ENCODE measurements at places on chromosomes 3 and 15.

- peak; percentile 48 for DNase-seq
These were observed 57.1 kb downstream of the FEM1B start for GRCh38 chr15:68334661-68335124.

GRCh38 chr15:73884159-73884558 is 10.8 kb downstream of the TBC1D21 start:
- no peak for DNase-seq

GRCh38 chr3:45906681-45907407 is 20.5 kb downstream of the CCR9 start:
- DNase-seq: peak; percentile 64

DNA sequence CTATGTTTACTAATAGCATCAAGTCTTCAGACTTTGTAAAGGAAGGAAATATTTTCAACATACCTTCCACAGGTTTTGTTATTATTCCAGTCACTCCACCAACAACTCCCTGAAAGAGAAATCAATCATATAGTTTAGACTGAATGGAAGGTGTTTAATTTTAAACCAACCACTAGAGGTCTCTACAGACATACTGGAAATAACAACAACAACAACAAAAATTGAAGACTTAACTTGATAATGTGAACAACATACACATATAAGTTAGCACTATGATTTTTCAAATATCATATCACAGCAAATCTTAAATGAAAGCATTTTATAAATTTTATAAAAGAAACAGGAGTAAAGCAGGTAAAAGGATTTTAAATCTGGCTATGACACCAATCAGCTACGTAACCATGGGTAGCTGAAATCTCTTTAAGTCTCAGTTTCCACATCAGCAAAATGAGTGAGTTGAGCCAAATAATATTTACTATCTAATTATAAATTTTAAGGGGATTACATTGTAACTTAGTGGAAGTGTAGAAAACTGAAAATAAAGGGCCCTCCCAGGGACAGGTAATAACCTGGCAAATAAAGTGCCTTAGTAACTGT is 188.2 kb downstream of the VPS13C start:
- DNase-seq: no peak

DNA sequence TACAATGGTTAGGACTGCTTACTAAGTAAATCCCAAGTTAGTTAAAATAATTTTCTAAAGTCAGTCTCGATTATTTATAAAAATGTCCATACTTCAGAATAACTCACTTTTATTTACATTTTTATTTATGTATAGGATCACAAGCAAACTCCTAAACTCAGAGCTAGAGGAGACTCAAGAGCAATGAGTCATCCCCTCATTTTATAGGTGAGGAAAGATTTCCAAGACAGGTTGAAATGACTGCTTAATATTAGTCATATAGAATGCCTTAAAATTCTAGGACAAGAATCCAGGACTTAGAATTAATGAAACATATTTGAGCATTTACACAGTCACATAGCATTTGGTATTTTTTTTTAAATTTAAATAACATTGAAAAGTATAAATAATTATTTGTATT is 983.8 kb downstream of the SI start:
- DNase-seq: no peak

DNA sequence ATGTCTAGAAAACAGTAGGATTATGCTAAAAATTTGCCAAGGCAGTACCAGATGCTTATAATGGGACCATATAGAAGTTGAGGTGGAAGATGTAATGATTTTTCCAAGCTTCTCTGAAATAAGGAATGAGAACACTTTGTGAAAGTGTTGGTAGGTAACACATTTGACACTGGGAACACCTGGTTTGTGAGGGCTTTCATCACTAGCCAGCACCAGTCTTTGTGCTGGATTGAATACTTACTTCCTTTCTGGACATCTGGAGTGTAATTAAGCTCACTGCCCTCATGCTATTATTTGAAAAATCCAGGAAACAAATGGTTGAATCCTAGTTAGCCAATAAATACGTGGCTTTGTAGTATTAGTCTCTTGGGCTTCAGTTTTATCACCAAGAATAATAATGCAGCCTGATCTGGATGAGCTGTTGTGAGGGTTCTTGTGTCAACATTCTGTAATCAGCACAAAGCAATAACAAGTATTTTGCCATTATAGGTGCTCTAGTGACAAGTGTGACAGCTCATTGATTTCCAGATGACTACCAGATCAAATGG is 12.9 kb downstream of the CCDC80 start:
- no peak for DNase-seq

DNA sequence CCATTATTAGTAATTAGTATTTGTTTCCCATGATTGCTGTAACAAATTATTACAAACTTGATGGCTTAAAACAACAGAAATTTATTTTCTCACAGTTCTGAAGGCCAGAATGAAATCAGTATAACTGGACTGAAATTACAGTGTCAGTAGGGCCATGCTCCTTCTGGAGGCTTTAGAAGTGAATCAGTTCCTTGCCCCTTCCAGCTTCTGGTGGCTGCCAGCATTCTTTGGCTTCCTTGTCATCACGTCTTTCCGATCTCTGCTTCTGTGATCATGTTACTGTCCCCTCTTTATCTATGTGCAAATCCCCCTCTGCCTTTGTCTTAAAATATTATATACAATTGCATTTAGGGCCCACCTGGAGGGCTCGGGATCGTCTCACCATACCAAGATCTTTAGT is 92.0 kb downstream of the FOXB1 start:
- DNase-seq: peak; percentile 71

GRCh38 chr3:12135029-12135657 is 23.6 kb downstream of the TIMP4 start:
- peak; percentile 74 for DNase-seq

- DNase-seq: peak; percentile 70
These were observed 44.8 kb upstream of the HES1 start for GRCh38 chr3:194091141-194091540.

GRCh38 chr3:58011580-58011979 is 3.4 kb downstream of the FLNB start:
- DNase-seq: no peak

- no peak for DNase-seq
These were observed 117.4 kb upstream of the LINGO1 start for GRCh38 chr15:77749998-77750540.

- no peak for DNase-seq
These were observed 13.2 kb downstream of the PCOLCE2 start for GRCh38 chr3:142875583-142876207.

DNA sequence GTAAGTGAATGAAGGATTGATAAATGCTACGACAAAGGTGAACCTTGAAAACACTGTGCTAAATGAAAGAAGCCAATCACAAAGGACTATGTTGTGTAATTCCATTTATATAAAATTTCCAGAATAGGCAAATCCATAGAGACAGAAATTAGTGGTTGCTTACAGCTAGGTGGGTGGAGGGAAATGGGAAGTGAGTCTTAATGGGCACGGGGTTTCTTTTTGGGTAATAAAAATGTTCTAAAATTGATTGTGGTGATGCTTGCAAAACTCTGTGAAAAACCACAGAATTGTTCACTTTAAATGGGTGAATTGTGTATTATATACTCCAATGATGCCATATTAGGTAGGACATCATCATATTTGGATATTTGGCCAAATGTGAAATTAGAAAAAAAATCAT is 20.9 kb upstream of the TEX9 start:
- no peak for DNase-seq

DNA sequence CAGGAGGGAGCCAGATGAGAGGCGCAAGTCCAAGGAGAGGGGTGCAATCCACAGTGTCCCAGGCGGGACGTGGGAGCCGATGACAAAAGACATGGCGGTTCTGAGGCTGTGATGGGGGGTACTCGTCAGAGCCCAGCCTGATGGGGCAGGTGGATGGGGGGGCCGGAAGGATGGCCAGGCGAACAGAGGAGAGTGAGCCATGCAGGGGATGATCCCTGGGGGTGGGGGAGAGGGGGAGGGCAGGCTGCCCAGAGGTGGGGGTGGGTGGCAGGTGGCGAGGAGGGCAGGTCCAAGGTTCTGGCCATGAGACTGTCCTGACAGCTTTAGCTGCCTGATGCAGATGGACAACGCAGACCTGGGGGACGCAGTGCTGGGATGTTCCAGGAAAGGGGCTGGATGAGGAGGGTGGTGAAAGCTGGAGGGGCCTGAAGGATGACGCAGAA is 8.9 kb upstream of the CSPG4 start:
- DNase-seq: no peak

DNA sequence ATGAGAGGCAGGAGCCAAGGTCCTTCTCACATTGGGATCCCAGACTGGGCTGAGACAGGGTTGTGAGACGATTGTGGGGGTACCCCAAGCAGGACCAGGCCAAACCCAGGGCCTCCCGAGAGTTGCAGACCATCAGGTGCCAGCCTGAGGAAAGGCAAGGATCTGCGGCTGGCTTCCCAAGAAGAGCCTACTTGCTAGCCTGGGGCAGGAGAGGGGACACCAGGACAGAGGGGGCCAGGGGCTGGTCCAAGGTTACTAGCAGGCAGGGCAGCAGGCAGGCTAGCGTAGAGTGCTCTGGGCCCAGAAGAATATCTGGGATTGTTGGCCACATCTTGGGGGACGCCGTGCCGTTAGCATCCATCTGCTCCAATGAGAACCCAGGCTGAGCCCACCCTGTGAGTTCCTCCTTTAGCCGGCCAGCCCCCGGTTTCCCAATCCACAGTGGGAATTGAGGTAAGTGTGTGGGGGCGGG is 546 bp downstream of the CISH start:
- DNase-seq: no peak

DNA sequence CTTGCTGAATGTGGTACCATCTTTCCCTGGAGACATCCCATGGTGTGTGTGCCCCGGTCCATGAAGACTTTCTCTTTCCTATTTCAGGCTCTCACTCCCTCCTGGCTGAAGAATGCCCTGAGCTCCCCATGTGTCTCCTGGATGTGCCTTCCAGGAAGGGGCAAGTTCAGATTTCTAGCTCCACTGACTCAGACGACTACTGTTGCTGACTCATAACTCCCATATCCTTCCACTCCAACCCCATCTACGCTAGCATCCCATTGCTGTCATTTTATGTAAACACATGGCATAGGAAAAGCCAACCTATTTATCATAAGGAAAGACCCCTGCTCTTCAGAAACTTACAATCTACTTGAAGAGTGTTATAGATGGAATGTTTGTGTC is 95.0 kb downstream of the ADCY5 start:
- DNase-seq: peak; percentile 50

DNA sequence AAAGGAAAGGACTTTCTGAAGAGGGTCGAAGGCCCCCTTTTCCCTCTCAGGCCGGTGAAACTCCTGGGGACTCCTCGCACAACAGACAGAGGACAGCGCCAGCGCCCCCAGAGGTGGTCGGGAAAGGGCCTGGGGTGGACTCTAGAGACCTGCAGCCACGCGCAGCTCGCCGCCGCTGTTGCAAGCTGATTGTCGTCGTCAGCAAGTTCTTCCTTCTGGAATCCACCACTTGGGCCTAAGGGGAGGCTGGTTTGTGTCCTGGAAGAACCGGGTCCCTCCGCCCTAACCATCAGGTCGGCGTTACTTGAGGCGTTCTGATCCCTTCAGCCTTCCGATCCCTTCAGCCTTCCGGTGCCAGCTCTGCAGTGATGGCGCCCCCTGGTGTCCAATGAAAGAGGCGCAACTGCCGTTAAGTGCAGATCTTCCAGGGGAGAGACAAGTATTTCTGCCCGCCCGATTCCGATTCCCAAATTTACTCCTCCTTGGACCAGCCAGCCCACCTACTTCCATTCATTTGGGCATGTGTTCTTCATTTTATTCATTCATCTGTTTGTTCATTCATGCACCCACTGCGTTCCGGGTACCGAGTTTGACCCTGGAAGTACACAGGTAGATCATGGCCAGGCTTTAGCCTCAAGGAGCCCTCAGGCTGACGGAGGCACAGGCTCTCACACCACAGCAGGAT is 77.2 kb upstream of the SLC6A11 start:
- peak; percentile 65 for DNase-seq

- DNase-seq: peak; percentile 20
These were observed 112.1 kb downstream of the TNIK start for GRCh38 chr3:171348121-171348520.

DNA sequence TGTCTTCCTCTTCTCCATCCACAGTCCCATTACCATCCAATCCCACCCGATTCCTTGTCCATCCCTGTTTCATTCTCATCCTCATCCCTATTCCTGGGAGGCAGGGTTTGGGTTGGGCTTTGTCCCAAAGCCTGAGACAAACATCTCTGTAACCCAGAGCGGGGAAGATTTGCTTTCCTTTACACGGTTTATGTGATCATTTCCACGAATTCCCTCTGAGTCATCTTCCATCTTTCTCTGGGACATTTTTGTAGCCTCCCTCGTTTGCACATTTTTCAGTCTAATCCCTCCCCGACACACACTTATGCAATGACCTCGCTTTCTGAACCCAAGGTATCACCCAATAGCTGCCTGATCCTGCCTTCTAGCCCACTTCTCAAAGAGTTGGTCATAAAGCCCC is 22.8 kb downstream of the DUOX2 start:
- peak; percentile 12 for DNase-seq

DNA sequence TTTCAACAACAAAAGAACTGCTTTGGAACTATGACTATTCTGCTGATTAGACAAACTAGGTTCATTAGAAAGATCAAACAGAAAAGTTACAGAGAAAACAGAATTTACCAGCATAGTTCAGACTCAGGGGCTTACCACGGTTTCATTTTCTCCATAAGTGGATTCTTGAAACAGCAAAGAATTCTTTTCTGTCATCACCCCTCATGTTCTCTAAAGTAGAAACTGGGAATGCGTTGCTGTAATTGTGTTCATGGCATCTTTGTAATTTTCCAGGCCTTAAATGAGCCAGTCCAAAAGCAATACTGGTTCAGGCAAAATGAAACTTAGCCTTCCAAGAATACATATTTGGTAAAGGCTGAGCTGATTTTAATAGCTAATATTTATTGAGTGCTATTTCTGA is 287.8 kb downstream of the CHL1 start:
- no peak for DNase-seq

DNA sequence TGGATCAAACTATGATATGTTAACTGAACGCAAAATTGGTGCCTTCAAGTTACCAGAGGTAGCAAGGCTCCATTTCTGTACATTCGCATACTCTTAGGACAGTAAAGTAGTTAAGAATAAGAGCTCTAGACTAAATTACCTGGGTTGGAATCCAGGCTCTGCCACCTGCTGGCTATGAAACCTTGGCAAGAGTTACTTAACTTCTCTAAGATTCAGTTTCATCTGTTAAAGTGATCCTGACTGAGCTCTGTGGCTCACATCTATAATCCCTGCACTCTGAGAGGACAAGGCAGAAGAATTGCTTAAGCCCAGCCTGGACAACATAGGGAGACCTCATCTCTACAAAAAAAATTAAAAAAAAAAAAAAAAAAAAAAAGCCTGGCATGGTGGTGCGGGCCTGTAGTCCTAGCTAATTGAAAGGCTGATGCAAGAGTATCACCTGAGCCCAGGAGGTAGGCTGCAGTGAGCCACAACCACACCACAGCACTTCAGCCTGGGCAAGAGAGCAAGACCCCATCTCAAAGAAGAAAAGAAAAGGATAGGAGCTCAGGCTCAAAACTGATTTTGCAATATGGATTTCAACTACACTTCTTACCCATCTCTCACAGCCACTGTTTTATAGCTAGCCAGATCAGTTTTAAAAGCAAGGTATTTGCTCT is 21.3 kb downstream of the GSK3B start:
- DNase-seq: no peak

- DNase-seq: no peak
These were observed 61.3 kb downstream of the TBL1XR1 start for GRCh38 chr3:177135841-177136492.

Data from brain microvascular endothelial cell (primary cell).